ENCODE measurements at places on chromosomes 6 and 20. TPM values are rescaled to one million over a fixed set of nuclear protein-coding genes. Genes with fewer than 3 reads are reported as not detected.

- DNase-seq, result no peak
Measured at GRCh38 chr6:115733426-115733825, 327.3 kb downstream of the FRK start.

DNA sequence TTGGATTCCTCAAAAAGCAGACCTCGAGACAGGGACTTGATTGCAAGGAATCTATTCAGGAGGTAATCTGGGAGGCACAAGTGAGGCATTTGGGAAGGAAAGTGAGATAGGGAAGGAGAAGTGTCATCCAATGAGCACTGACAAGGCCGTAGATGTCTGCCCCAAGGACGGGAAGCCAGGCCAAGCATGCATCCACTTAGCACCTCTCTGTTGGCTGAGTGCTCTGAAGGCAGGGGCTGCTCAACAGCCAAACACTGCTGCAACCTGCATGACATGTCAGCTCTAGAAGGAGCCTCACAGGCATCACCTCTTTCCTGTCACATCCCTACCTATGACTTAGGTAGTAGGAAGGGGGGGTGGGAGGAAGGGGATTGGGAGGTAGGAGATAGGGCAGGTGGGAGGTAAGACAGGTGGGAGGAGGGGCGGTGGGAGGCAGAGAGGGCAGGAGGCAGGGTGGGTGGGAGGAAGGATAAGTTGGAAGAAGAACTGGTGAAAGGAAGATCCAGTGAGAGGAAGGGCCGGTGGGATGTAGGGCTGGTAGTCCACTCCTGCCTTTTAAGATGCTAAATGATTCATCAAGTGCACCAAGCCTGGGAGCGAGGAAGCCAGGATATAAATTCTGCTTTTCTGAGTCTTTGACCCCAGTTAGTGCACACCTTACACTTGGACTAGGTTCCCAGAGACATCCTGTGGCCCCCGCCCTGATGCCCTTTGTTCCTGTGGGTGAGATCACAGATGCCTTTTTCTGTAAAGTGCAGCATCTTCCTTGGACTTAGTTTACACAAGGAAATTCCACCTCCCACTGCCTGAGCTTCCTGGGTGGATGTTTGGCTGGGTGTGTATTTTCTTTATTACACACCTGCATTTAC is 83.8 kb upstream of the NXT1 start:
- no peak for DNase-seq

The SAYSD1 gene
- polyA plus RNA-seq, result 20.7 TPM

The BTNL2 gene
- polyA plus RNA-seq, result 2.1 TPM

DNA sequence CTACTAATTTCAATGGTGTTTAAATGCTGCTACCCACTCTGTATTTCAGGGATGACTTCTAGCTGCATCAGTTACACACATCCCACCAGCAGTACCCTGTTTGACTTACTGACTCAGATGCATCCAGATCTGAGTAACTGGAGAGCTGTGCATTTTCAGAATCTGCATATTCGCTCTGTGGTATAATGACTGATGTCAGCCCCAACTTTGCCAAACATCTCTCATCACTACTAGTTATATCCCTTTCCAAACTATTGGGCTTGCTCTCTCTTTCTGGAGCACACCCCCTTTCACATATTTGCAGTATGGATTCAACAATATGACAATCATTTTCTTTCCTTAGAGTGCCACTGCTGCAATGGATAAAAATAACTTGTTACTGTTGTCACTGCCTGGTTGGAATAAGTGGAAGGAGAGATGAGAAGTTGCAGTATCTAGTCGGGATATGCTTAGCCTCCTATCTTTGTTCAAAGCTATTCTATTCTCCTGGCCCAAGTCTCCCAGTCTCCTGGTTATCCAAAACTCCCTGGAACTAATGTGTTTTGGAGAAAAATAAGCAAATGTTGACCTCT is 3.3 kb upstream of the RSPO3 start:
- DNase-seq, result no peak

Data from right lung (tissue), 10 donors.